ENCODE measurements at places on chromosomes 3 and 15.

DNA sequence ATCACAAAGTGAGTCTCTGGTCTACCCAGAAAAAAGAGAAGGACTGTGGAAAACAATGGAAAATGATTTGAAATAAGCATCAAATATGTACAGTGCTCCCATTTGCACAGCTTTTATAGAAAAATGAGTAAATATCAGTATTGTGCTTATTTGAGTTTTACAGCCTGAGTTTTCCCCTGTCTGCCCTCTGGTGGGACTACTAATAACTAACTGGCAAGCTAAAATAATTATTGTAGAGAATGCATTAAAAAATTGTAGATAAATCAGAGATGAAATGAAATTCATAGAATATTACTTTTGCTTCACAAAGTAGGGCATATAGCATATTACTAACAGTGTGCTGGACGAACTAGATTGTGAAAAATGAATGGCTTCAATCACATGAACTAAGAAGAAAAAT lies 287.1 kb downstream of the NAALADL2 start:
- no peak for DNase-seq

- DNase-seq, result no peak
Measured at GRCh38 chr15:29040370-29040751, 154.6 kb downstream of the APBA2 start.

GRCh38 chr3:133574260-133574881 lies 885 bp downstream of the CDV3 start:
- peak; percentile 26 for DNase-seq

DNA sequence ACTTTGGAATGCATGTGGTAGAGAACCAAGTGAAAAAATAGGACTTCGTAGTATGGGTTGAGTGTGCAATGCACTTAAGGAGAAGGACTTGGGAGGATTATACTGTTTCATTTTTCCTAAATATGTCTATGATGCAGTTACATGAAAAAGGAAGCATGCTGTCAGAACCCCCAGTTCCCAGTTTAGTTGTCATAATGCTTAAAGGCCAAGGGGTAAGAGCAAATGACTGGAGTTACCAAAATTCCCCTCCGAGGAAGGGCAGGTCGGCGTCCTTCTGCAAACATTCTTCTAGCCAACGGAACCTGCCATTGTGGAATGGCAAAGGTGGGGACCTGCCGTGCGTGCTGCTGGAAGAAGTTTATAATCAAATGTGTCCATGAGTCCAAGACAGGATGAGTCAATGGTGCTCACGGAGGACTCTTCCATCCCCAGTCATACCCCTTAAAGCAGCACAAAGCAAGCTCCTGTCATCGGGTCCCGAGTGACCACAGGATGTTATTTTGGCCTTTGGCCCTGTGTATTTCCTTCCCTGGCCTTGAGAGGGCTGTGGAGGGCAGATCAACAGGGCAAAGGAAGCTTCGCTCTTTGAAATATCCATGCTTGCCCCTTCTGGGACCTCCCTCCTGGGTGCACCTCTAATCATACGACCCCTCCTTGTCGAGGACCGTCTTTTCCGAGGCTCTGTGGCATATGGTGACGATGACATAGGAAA lies 93.2 kb downstream of the SLCO3A1 start:
- no peak for DNase-seq

Data from GM18507 (cell line).